OCI-M1 (cell line): ENCODE measurements at places on chromosomes 7 and 10.

DNA sequence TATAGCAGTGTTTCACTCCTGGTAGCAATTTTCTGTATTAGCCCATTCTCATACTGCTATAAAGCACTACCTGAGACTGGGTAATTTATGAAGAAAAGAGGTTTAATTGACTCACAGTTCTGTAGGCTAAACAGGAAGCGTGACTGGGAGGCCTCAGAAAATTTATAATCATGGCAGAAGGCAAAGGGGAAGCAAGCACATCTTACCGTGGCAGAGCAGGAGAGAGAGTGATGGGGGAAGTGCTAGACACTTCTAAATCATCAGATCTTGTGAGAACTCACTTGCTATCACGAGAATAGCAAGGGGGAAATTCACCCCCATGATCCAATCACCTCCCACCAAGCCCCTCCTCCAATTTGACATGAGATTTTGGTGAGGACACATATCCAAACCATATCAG, 131.6 kb upstream of the EFCAB10 start:
- no peak for DNase-seq

GRCh38 chr7:159078911-159079270, 65.8 kb downstream of the VIPR2 start:
- no peak for DNase-seq

- DNase-seq, result no peak
Observed at GRCh38 chr7:42407021-42407710, 170.2 kb upstream of the GLI3 start.

DNA sequence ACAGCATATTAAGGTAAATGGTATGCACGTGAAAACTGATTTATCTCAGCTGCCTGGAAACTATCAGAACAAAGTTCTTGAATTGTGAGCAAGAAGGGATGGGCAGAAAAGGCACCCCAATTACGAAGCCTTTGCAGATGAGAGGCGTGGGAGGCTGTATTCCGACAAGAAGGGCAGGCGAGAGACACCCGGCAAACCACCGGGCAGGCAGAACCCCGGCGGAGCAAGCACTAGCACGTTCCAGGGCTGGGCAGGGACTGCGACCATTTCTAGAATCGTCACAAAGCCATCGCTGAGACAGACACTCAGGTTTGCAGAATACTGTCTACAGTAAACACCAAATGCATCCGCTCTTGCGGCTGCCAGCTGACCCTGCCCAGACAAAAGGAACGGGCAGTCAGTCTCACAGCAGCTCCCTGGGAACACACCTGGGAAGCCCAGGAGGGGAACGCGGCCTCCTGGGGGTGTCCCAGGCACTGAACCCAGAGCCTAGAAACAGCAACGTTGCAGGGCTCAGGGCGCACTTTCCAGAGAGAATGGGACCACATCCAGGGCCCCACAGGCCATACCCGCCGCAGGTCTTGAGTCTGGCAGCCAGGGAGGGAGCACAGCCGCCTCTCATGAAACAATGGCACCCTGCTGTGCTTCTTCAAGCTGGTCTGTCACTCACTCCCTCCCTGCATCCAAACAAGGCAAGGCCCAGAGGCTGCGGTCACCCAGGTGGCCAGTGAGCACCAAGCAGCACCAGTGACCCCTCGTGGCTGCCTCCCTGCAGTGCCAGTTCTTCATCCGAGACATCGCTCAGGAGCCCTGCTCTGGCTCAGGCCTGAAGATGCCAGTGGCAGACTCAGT, 261.9 kb downstream of the PTPRN2 start:
- no peak for DNase-seq

GRCh38 chr7:18655506-18655905, 160.0 kb downstream of the HDAC9 start:
- DNase-seq, result no peak

- no peak for DNase-seq
Observed at GRCh38 chr10:103199488-103199887, 6.4 kb upstream of the NT5C2 start.

DNA sequence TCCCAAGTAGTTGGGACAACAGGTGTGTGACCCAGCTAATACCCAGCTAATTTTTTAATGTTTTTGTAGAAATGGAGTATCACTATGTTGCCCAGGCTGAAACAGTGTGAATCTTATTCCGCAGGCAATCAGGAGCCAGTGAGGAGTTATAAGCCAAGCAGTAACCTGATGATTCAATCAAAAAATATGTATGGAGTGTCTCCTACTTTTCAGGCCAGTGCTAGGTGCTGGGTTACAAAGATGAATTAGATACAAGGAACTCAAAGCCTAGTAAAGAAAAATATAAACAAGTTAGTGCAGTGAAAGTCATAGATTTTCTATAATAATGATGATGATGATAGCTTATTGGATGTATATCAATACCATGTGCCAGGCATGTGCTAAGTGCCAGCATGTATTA, 13.2 kb upstream of the IFRD1 start:
- DNase-seq, result no peak

DNA sequence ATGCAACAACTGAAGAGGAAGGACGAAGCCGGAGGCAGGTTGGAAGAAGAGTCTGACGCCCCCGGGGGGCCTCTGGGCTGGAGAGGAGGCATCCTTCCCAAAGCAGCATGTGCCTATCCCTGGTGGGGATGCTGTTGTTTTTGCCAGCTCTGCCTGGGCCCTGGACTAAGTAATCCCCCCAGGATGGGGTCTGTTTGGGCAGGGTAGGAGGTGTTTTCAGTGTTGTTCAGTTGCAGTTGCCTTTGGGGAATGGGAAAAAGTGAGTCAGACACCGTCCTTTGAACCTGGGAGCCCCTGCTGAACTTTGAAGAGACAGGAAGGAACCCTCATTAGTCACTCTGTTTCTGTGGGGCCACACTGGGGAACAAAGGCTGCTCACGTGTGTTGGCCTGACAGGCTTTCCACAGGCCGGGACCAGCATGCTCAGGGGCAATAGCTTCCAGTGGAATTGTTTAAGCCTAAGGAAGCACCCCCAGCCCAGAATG, 35.2 kb upstream of the GDF10 start:
- DNase-seq, result no peak

DNA sequence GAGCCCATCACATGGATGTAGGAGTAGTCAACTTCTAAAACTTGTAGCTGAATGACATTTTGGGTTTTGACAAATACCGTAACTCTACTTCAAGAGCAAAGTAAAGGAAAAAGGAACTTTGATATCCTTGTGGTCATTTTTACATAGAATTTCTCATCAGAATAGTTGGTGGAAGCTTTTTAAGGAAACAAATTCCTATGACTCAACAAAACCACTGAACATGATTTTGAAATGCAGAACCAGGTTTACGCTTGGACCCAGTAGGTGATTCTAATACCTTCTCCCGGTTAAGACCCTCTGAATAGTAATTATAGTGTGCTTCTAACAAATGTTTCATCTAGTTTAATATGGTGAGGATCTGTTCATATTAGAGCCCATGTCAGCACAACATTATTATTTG, 307.8 kb downstream of the GPR37 start:
- peak; percentile 19 for DNase-seq

DNA sequence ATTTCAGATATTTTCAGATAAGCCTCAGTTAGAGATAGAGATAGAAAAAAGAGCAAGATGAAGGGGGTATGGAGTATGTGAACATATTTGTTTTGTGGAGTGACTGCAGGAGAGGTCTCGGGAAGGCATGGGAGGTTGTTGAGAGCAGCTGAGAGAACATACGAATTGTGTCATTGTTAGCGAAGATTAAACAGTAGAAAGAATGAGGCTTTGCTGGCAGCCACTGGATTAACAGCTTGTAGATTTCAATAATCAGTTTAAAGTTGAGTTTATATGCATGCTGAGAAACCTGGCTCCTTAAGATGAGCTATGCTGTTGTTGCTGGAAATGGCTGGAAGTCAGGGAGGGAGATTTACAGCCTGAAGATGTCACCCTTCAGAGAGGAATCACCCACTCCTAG, 100.9 kb upstream of the SORCS3 start:
- DNase-seq, result no peak

GRCh38 chr7:132783824-132784223, 207.6 kb upstream of the PLXNA4 start:
- DNase-seq, result no peak

DNA sequence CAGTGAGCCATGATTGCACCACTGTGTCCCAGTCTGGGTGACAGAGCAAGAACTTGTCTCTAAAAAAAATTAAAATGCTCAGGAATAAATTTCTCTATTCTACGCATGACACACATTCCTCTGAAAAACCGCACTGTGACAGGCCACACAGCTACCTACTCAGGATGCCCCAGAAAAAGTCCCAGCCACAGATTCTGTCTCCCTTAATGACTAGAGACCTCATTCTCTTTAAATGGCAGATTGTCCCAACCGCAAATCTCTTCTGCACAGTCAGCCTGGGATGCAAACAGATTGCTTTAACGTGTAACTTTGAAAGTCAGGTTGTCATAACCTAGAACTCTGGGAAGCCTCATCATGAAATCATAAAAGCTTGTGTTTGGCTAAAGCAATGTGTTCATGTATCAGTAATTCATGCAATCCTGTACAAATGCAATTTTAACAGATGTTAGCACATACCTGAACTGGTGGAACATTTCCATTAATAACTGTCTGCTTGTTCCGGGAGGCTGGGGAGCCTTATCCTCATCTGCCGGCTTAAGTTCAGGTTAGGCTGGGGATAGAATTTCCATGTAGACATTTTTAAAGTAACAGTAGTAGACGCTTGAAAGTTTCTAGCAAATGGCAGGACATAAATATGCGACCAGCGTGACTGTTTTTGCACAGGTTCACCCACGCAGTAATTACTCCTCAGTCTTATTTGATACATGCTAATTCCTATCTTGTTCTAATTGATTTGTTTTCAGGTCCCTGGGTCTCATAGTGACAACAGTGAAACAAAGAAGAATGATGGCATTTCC, 26.2 kb upstream of the MSRB2 start:
- DNase-seq, result no peak

DNA sequence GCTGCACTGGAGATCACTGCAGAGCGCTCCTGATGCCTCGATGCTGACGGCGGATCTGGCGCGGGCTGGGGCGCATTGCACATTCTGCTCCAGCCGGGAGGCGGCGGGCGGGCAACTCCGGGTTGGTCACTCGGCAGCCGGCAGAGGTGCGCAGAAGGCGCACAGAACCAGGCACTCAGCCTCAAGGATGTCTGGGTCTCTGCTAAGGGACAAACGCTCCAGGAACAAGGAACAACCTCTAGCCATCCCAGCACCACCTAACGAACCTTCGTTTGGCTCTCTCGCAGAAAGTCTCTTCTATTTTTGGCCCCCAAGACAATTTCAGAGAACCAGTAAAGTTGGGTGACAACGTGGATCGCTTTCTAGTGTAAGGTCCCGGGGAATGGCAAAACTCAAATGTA, 254.6 kb downstream of the OTUD1 start:
- no peak for DNase-seq

DNA sequence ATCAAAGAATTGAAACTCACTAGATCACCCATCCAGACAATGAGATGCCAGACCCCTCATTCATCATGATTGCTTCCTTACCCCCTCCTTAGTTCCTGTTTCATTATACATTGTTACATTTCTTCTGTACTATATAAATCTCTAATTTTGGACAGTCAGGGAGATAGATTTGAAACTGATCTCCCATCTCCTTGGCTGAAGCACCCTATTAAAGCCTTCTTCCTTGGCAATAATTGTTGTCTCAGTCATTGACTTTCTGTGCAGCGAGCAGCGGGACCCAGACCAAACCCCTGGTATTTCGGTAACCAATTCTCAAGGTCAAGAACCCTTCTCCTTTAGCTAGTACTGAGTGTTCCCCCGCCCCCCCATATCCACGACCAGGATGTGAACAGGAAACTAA, 100.2 kb downstream of the ABLIM1 start:
- DNase-seq, result no peak

DNA sequence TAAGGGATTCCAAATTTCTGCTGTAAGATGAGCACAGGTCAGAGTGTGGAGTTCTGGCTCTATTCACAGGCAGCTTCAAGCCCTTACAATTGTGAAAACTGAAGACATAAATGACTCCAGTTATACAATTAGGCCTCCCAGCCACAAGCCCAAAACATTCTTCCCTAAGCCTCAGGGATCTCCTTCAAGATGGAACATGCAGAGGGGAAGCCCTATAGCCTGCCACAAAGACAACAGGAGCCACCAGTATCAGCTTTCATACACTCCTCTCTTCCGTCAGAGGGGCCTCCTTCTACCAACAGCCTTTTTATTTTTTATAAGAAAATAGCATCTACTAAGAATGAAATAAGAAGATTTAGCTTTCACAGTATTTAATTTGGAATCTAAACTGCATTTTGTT, 46.5 kb downstream of the DLD start:
- no peak for DNase-seq

GRCh38 chr7:87312215-87312865, 33.1 kb upstream of the CROT start:
- peak; percentile 89 for DNase-seq

GRCh38 chr7:148084138-148084537, 506.4 kb upstream of the C7orf33 start:
- peak; percentile 77 for DNase-seq

- no peak for DNase-seq
Observed at GRCh38 chr7:112622159-112622715, 141.4 kb downstream of the LSMEM1 start.

DNA sequence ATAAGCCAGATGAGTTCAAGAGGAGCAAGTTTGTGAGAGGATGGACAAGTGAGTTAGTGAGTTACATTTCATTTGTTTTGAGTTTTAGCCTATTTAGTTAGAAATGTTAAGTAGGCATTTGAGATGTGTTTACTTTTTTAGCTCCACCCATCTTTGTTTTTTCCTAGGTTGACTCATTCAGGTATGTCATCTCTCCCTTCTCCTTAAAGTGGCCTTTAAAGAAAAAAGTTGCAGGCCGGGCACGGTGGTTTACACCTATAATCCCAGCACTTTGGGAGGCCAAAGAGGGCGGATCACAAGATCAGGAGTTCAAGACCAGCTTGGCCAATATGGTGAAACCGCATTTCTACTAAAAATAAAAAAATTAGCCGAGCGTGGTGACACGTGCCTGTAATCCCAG, 71.2 kb downstream of the BMPR1A start:
- DNase-seq, result no peak

DNA sequence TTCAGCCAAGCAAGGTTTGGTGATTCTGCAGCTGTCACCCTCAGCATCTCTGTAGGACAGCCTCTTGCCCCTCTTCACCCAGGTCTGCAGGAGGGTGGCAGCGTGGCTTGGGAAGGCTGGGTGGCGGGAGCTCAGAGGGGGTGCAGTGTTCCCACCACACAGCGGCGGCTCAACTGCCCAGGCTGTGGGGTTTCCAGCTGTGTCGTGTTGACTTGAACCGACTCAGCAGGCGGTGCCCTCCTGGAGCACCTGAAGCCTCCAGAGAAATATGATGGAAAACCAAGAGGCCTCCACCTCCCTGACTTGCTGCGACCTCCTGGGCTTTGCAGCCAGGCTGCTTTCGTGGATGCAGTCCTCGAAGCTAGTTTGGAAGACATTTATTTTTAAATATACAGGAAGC, 68.0 kb upstream of the KLF6 start:
- no peak for DNase-seq

GRCh38 chr7:142108728-142109505, 2.6 kb upstream of the MGAM2 start:
- no peak for DNase-seq
